ENCODE measurements at places on chromosomes 7 and 10.
A peak's percentile ranks its signal among the peaks of the same experiment; 100 is the strongest.

DNA sequence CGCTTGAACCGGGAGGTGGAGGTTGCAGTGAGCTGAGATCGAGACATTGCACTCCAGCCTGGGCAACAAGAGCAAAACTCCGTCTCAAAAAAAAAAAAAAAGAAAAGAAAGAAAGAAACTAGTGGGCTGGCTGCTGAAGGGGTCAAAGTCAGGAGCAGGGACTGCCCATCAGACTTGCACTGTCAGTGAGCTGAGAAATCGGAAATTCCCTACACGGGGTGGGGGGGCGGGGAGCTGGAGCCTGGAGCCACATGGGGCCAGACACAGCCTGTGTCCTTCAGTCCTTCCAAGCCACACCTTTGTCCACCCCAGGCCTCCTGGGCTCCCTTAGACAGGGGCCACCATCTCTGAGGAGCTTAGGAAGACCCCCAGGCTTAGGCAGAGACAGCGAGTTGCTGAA, 34.5 kb downstream of the SRRM3 start:
- DNase-seq, result no peak

DNA sequence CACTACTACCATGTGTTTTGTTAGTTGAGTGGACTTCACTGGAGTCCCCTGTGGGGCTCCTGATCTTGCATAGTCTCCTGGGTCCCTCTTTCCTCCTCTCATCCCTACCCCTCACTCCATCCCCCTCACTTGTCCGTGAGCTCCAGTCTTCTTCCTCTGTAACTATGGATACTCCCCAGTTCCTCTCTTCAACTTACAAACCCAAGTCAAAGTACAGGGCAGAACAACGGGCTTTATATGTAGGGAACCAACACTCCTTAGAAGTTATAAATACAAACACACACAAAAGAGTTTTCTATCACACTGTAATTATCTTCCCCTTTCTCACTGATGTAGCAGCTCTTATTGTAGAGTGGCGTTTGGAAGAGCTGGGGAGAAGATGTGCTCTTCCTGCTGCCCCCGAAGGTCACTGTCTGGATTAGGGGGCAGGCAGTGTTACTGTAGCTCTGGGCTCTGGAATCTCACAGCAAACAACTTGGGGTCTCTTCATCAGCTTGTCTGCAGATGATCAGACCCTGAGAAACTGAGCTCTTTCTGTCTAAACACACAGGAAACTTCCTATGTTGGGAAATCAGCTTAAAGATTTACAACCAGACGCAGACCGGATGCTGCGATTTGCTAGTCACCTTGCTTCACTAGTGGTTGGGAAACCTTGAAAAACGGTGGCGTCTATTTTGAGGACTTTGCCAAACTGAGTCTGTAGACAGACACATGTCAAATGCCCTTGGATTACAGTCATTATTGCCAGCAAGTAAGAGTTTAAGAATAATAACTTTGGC, 13.6 kb downstream of the SNX10 start:
- DNase-seq, result no peak

- DNase-seq, result no peak
These were observed 79.6 kb downstream of the BMPR1A start for GRCh38 chr10:86836044-86836443.

GRCh38 chr7:17015598-17016031, 133.8 kb upstream of the AGR3 start:
- DNase-seq, result no peak

- DNase-seq, result peak; percentile 13
These were observed 163.7 kb downstream of the SEMA3D start for GRCh38 chr7:85023066-85023712.

DNA sequence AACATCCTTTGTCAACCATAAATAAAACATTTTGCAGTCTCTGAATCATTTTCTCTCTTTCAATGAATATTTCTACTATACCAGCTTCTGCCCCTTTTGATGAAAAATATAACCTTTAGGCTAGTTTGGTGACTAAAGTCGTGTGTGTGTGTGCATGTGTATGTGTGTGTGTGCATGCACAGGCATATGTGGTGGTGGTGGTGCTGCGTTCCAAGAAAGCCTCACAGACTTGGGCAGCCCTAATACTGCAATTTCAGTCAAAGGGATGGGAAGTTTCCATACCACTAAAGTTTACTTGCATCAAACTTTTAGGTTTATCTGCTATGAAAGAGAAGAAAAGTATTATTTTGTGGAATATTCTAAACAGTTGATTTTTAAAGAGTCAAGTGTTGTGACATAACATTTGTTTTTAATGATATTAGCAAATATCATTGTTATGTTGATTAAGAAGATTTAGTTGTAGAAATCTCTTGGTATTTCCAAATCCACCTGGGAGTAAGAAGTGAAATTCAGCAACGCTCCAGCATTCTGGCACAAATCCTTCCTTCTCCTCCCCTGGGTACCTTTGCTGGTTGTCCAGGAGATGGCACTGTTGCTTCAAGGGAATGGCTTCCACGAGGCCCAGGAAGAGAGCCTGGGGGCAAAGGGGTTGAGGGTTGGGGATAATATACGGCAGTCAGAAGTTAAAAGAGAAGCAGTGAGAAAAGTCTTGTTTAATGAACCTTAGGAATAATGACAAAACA, 41.5 kb downstream of the ASB4 start:
- DNase-seq, result peak; percentile 12

DNA sequence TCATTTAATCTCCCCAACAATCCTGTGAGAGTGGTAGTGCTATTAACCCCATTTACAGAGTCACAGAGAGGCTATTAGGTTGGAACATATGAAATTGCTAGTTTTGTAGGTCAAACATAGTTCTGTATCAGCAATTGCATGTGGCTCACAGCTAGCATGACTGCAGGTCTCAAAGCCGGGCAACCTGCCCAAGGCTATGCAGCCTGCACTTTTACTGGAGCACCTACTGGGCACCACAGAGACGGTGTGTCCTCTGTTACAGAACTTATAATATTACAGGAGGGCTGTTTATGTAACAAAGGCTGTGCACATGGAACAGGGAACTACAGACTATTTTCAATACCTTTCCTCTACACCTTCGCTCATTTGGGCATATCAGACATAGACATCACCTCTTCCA, 355.8 kb downstream of the RPS24 start:
- DNase-seq, result no peak

GRCh38 chr7:117217106-117218035, 105.5 kb downstream of the WNT2 start:
- DNase-seq, result no peak

DNA sequence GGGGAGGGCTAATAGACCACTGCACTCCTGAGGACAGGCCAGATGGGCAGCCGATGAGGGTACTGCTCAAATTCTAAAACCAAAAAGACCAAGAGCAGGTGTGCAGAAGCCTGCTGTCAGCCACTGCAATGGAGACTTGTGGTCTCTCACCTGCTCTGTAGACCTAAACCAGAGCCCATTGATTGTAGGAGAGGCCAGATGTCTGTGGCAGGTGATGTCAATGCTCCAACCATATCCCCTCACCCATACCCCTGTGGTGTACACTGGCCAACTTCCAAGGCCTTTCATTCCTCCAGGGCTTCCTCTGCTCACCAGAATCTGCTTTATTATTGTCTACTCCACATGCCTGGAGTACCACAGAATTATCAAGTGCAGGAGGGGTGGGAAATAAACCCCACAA, 116.9 kb upstream of the CHST15 start:
- DNase-seq, result no peak

GRCh38 chr7:87216701-87217508, 2.6 kb downstream of the TMEM243 start:
- peak; percentile 53 for DNase-seq

GRCh38 chr10:128064108-128064969, 61.9 kb downstream of the MKI67 start:
- peak; percentile 72 for DNase-seq

GRCh38 chr10:53108317-53108934, 335.8 kb upstream of the MBL2 start:
- DNase-seq, result no peak

- no peak for DNase-seq
These were observed 69.9 kb downstream of the PTPRE start for GRCh38 chr10:127976701-127977356.

GRCh38 chr10:971613-972012, 16.6 kb upstream of the GTPBP4 start:
- DNase-seq, result no peak

DNA sequence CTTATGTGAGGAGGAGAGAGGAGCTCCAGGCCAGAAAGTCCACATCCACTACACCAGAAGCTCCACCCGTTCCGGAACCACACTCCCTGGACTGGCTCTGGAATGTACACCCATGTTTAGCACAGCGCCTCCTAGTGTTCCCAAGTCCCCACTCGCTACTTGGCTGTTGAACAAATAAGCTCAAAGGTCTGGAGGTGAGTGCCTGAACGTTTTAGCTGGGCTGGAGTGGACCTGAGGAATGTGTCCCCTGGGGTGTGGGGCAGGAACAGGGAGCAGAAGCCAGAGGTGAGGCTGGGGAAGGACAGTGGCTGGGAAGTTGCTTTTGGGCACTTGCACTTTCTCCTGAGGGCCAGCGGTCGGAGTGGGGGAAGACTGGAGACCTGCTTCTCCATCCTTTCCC, 164.1 kb upstream of the CDCA7L start:
- DNase-seq, result no peak

DNA sequence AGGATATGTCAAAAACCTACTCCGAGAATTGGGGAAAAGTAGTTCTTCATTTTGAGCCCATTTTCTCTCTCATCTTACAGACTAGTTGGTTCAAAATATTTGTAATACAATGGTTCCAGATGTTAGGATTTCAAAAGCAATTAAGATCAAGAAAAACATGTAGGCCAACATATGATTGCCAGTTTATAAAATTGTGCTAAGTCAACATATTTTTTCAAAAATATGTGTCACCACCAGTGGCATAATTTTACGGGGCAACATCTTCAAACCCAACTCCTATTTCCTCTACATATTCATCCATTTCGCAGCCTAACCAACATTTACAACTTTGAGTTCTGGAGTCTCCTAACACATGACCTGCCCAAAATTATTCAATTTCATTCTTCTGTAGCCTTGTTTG, 514.5 kb upstream of the TPK1 start:
- DNase-seq, result no peak
